Head of caudate nucleus (tissue), 42 donors: ENCODE measurements at places on chromosomes 12 and 14.
A peak's percentile ranks its signal among the peaks of the same experiment; 100 is the strongest.

DNA sequence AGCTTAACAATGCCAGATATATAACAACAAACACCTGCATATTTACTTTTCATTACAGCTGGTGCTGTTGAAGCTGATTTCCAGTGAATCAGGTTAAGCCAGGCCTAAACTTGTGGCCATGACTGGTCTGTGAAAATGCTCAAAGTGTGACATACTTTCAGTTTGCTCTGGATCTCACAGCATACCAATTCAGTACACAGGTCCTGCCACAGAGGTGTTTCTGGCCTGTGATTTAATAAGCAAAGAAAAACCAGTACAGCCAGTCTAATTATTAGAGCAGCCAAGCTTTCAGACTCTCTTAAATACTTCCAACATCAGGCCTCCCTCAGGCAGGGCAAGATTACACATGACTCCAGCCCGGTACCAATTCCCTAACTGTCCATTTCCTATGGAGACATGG is 27.4 kb upstream of the TMCC3 start:
- no peak for DNase-seq

DNA sequence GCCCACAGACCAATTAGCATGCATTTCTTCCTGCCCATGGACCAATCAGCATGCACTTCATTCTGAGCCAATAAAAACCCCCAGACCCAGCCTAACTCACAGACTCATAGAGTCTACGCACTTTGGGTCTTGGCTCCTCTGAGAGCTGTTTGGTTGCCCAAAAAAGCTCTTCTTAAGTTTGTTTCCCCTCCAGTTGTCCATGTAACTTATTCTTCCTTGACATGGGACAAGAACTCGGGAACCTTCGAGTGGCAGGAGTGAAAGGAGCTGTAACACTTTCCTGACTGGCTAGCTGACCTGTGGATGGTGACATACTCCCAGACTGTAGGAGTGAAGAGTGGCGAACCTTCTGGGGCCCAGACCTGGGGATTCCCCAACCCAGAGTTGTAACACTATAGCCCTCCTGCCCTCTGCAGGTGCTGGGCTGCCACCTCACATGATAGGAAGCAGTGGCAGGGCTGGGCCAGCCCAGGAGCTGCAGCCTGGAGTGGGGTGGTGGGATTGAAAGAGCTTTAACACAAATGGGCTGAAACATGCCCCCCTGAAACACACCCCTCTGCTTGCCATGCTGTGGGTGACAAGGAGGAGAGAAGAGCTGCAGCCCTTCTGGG is 4.4 kb upstream of the BTBD7 start:
- DNase-seq = no peak

- DNase-seq = no peak
Observed at GRCh38 chr12:5099591-5099990, 55.9 kb downstream of the KCNA5 start.

DNA sequence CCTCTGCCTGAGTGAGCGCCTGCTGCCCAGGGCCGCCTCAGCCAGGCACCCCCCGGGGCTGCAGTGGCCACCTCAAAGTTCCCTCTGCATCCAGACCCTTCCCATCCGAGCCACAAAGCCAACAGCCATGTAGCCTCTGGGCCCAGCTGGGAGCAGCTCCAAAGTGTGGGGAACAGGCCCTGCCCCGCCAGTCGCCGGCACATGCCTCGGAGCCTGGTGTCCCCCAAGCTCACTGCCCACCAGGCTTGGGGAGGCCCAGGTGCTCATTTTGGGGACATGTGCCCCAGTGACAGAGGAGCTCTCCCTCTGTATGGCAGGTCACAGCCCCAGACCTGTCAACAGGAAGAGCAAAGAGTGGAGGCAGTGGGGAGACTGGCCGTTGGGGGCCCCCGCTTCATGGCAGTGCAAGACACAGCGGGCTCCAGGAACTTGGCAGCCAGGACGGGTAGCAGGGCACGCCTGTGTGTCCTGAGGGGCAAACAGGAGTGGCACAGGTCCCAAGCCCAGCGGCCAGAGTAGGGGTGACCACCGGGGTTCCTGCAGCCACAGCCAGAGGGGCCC is 29.9 kb downstream of the JAG2 start:
- DNase-seq = peak; percentile 25

DNA sequence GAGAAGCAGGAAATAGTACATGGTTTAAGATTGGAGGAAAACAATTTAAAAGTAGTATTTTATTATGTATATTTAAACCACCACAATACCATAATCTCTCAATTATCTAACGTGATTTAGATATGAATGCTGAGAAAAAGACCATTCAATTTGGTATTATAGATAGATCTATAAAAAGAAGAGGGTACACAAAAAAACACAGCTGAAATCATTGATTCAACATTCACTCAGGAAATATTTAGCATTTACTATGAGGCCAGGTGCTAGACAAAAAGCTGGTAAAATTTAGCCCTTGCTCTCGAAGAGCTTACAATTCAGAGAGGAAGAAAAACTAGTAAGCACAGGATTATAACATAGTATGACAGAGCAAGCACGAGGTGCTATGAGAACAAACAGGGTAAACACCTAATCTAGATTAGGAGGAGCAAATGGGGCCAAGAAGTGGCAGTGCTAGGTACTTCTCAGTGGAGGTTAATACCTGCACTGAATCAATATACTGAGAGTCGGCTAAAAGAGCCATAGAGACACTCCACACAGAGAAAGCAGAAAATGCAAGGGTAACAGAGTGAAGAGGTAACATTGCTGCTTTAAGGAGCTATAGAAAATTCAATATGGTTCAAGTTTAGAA is 27.6 kb downstream of the TRIP11 start:
- DNase-seq = no peak

DNA sequence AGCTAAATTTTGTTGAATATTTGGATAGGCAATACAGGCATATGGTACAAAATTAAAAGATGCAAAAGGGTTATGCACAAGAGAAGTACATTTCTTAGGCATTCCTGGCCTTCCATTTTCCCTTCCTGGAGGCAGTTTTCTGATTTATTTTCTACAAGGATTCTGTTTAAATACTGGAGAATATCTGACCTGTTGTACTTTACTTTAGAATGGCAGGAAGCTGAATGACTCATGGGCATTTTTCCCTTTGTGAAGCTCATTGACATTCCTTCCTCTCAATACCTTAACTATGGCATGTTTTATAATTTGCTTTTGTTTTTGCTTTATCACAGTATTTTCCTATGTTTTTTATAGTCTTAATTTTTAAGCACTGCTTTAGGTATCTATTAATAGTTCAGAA is 62.7 kb downstream of the RCOR1 start:
- DNase-seq = no peak

DNA sequence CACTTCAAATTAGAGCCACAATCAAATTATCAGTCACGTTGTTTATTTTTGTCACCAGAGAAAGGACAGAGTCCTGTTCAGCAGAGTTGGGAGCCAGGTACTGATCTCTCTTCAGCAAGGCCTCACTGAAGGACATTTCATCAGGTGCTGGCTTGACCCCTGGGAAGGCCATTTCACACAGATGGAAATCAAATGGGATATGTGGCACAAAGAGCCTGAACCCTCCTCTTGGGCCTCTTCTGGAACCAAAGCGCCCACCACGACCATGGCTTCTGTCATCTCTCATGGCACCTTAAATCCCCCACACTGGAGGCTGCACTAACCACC is 121.5 kb downstream of the PTCSC3 start:
- no peak for DNase-seq

DNA sequence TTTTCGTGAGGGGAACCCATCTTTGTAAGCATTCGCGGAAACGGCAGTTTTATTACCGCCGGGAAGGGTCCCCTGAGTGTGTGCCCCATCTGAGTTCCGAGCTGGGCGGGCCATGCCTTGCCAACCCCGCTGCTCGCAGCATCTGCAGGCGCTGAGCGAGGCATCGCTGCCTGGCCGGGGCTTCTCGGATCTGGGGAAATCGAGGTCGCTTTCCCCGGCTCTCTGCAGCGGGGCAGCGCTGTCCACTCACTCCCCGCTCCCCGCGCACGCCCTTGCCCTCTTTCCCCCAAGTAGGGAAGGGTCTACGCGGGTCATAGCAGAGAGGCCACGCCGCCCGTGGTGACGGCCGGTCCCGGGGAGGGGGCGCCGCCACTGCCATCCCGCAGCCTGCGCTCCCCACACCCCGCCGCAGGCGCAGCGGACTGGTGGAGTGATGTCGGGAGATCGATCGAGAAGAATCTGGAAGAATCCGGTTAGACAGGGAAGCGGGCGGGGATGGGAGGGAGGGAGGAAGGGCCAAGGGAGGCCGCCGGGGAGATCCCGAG is 507 bp upstream of the FKBP4 start:
- peak; percentile 66 for DNase-seq

GRCh38 chr12:79921786-79922185 is 13.1 kb downstream of the PPP1R12A start:
- DNase-seq = no peak

DNA sequence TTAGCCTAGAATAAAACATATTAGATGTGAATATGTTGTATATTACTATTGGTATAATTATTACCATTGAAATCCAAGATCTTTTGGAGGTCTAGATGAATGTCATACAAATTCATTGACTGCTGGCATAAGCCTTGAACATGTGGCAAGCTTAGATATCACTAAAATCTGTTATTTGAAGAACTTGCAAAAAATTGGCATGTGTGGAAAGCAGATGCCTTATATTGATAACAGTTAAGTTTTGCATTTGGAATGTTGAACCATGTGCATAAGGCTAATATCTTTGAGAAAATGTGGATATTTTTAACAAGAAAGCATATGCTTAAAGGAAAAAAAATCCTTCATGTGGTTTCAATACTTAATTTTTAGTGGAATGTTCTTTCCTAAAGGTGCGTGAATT is 203.6 kb upstream of the PRICKLE1 start:
- no peak for DNase-seq

DNA sequence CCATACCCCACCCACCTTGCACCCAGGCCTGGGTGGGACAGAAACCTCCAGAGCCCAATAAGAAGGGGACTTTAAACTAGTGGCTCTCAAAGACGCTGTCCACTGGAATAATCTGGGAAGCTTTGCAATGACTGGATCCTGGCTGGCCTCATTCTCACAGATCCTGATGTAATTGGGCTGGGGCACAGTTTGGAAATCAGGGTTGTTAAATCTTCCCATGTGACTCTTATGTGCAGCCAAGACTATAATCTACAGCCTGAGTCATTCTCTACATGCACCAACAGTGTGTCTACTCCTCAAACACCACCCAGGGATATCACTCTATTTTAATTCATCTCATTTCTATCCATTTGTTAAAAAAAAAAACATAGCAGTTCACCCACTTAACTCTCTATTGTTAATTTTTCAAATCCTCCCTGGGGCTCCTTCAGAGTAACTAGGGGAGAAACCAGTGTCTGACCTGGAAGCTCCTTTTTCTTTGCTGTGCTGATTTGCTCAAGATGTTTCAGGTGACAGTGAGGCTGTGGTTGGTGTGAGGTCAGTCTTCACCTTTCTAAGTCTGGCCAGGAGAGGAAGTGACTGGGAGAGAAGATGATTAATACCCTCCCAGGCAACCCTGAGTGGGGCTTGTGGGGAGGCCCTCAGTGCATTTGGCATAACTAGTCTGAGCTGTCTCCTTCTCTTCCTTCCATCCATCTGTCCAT is 211.6 kb upstream of the SFSWAP start:
- DNase-seq = no peak

DNA sequence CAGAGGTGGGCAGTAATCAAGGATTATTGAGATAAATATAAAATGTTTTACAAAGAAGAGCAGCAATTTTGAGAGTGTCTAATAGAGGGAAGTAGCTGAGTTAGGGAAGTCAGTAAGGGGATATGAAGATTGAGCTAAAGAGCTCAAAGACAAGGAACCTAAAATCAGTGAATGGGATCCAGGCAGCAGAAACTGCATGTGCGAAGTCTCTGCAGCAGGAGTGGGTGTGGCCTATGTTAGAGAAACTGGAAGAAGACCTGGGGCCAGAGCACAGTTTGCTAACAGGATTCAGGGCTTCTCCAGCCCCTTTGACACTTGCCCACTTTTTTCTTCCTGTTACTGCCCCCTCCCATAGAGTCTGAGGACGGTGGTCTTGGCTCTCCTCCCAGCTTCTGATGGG is 36.3 kb upstream of the PLXNC1 start:
- no peak for DNase-seq

DNA sequence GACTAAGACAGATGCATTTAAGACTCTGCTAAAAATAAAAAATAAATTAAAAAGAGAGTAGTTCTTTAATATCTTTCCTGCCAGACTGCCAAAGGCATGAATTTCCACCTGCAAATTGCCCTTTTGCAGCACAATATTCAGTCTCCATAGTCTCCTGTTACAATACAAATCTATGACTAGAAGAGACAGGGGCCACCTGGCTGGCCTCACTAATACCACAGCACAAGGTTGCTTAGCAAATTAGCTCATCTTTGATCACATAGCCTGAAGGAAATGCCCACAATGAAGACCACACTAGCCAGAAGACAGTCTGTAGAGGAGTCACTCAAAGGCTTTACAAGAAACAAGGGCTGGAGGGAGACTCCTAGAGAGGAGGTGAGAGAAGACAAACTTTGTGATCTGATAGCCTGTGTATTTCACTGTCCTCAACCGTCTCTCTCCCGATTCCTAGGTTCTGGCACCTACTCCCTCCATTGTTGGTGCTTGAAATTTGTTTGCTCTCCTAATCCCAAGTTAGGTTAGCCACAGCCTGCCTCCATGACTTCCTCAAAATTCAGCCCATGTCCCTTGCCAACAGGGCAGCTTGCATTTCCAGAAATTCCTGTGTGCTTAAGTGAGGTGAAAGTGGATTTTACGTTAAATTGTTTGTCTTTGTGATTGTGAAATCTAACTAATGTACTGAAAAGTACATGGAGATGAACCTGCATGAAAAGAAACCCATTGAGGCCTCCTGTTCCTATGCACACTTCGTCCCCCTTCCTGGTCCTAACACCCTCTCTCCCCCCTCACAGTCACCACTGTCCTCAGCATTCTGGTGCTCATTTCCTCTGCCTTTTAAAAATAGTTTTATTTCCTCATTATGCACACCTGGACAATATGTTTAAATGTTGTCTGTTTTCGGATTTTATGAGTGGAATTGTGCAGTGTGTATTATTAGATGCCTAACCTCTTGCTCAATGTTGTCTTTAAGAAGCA is 88.7 kb upstream of the PLXNC1 start:
- DNase-seq = no peak

DNA sequence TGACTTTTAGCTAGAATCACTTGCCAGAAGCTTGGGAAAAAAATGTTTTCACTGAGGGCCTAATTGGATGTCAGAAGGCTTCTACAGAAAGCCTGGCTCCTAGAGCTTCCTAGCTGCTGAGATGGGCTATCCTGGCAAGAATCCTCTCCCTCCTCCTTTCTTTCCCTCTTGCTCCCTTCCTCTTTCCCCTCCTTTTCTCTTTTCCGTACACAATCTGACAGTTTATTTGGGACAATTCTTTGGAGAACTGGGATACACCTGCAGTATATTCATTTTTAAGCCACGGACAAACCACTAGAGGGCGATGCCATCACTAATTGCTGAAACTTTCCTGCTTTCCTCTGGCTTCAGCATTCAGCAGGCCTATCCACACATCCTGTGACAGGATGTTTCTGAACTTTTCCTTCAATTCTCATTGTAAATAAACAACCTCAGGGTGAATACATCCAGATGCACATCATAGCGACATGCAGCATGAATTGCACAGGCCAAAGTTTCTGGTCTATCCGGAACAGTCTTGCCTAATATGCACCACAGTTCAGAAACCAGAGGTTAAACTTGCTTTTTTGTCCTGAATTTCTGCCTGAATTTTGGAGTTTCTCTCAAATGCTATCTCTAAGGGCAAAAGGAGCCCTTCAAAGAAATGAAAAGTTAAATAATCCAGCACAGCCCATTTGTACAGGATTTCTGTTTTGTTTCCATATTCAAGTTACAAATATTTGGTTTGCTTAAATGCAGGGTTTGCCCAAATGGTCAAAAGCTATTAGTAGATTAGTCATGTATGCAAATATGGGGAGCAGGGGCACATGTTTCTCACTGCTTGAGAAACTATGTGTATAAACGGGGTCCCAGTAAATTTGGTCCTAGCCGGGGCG is 142.8 kb downstream of the PAWR start:
- peak; percentile 16 for DNase-seq

- no peak for DNase-seq
Observed at GRCh38 chr14:73465823-73466532, 7.6 kb upstream of the NUMB start.
